Stromal cell of bone marrow (primary cell): ENCODE measurements at places on chromosomes 3 and 15.
A peak's percentile ranks its signal among the peaks of the same experiment; 100 is the strongest.

- no peak for DNase-seq
Measured at GRCh38 chr3:73549051-73549600, 75.6 kb downstream of the PDZRN3 start.

DNA sequence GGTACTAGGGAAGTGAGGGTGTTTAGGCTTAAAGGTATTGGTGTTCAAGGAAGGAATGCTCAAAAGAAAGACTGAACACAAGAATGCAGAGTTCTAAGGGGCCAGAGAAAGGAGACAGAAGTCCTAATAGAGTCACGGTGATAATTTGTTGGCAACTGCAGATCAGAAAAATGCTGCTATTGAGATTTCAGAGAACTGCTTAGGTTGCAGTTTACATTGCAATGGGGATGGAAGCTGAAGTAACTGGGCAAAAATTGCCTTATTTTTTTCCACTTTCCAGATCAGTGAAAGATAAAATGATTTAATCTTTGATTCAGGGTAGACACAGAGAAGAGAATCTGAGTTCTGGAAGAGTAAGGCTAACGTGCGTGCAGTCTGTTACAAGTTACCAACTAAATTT, 199.8 kb downstream of the SQOR start:
- DNase-seq: no peak

- DNase-seq: no peak
Measured at GRCh38 chr3:32758375-32758753, 59.4 kb upstream of the TRIM71 start.

GRCh38 chr3:142857056-142857455, 31.8 kb downstream of the PCOLCE2 start:
- DNase-seq: no peak

GRCh38 chr3:52104684-52105640, 48.6 kb upstream of the DUSP7 start:
- no peak for DNase-seq

GRCh38 chr3:32374788-32375595, 16.7 kb upstream of the CMTM7 start:
- peak; percentile 50 for DNase-seq

DNA sequence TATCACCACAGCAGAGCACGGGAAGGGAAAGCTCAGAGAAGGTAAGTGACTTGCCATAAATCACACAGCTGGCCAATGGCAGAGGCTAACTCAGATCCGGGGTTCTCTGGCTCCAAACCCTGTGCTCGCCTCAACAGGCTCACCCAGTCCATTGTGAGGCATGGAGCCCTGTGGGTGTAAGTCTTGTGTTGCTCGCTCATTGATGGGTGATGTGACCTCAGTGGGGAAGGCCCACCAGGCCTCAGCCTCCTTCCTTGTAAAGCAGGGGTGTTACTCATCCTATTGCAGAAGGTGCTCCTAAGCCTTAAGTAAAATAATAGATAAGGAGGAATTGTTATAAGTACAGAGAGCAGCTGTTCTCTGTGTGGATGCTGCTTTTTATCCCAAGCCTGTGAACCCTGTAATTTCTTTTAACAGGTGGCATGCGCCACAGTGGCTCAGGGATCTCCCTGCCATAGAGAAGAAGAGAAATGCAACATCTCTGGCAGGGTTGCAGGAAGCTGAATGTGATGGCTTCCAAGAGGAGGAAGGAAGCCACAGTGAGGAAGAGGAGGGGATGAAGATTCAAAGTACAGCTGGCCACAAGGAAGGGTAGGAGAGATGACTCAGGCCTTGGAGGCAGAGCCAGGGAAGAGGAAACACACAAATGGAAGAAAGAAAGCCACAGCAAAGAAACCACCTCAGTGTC, 30.9 kb upstream of the SPSB4 start:
- DNase-seq: no peak

DNA sequence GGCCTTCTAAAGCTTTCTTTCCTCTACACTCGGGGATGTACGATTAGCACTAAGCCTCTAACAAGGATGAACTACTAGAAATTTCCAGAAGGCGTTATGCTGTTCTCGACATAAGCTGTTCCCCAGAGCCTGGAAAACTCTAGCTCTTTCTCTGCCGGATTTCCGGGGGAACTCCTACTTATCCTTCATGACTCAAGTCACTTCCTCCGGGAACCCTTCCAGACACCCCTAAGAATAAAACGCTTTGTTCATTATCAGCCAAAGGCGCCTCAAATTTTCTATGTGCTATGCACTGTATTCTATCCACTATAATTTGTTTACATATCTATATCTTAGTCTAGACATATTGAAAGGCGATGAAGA, 455 bp upstream of the SNAP23 start:
- peak; percentile 56 for DNase-seq

GRCh38 chr15:62742409-62743171, 300.0 kb upstream of the TPM1 start:
- DNase-seq: peak; percentile 98

DNA sequence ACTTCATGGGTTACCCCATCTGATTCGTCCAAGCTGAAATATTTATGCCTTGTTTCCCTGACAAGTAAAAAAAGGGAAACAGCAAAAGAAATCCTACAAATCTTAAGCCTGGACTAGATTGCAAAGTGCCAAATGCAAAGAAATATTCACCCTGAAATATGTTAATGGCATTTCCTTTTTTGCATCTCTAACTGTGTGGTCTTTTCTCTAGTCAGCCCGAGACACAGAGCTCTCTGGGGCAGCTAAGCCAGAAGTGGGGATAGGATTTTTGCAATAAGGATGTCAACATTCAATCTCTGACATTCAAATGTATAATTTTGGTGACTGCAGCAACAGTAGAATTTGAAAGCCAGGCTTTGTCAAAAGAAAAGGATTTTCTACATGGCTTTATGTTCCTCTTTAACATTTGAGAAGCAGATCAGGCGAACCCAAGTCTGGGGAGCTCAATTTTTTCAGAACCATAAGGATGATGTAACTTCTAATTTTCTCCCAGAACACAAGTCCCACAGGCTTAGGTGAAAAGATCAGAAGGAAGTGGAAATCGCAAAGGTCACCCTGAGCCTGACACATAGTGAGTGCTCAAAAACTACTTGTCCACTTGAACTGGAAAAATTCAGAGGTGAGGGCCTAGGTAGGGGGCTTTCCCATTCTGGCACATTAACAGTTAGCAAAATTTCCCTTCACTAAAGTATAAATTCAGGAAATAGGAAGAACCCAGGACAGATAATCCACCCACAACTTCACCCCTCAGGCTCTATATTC, 28.2 kb upstream of the KCNMB3 start:
- DNase-seq: no peak

DNA sequence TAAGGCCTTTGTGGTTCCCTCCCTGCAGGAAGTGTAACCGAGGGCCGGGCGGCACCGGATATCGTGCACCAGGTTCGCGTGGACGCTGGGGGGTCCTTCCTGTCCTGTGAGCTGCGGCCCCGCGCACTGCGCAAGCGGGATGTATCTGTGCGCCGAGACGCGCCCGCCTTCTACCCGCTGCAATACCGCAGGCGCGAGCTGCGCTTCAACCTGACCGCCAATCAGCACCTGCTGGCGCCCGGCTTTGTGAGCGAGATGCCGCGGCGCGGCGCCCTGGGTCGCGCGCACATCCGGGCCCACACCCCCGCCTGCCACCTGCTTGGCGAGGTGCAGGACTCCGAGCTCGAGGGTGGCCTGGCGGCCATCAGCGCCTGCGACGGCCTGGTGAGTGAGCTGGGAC, 35.9 kb downstream of the SAXO2 start:
- no peak for DNase-seq

DNA sequence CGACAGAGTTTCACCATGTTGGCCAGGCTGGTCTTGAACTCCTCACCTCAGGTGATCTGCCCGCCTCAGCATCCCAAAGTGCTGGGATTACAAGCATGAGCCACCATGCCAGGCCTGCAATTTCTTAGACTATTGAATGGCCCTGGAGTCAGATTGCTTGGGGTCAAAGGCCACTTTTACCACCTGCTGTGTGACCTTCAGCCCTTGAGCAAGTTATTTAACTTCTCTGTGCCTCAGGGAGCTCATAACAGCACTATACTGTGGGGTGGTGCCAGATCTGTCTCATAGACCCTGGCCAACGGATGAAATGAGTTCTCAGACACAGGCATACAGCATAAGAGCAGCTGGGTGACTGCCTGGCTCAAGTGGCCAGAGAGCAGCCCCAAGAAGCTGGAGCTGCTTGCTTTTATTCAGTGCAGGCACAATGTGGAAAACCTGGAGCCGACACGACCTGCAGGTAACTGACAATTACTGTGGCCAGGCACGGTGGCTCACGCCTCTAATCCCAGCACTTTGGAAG, 44.9 kb upstream of the FURIN start:
- no peak for DNase-seq

DNA sequence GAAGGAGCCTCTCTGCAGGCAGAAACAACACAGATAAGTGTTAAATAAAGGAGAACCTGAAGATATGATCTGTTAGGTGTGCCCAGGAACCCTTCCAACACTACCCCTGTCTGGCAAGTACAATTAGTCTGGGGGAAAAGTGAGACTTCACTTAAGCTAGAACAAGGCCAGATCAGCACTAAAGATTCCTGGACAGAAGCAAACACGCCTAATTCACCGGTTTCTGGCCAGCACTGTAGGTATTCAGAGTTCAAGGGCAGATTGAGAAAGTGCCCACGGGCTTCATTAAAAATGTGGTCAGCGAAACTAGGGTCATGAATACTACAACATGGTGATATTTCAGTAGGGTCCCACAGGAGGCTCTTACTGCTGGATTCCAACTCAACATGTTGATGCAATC, 28.6 kb upstream of the OR5K1 start:
- DNase-seq: no peak

GRCh38 chr3:115704661-115705338, 81.5 kb downstream of the GAP43 start:
- no peak for DNase-seq

- DNase-seq: no peak
Measured at GRCh38 chr3:50608278-50608677, 3.3 kb downstream of the CISH start.

DNA sequence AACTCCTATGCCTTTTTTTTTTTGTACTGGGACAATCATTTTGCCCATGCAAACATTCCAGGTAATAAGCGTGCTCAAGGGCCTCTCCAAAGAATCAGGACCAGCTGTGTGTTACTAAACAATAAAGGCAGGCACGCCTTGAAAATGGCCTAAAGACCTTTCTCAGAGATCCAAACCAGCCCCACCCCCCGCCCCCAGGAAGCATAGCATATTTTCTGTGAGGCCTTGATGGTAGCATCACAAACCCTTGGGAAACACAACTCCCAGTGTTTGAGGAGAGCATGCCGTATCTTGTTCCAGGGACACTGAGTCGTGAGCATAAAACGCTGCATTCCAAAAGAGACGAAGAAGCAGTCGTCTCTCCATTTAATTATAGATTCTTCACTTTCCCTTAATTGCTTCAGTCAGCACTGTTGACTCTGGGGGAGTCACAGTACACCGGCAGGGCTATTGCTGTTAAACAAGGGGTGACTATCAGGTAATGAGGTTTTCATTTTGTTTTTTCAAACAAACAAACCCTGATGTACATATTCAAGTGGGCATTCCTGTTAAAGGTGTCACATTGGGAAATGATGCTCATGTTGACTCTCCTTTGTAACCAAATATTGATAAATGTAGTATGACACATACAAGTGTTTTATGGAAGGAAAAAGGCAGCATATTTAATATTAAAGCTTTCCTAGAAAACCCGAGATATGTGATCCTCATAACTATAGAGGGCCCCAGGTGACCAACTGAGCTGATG, 4.4 kb upstream of the TPM1 start:
- no peak for DNase-seq

- DNase-seq: no peak
Measured at GRCh38 chr3:67691207-67691606, 36.8 kb upstream of the SUCLG2 start.

- no peak for DNase-seq
Measured at GRCh38 chr3:23815879-23816278, 10.1 kb downstream of the UBE2E1 start.

DNA sequence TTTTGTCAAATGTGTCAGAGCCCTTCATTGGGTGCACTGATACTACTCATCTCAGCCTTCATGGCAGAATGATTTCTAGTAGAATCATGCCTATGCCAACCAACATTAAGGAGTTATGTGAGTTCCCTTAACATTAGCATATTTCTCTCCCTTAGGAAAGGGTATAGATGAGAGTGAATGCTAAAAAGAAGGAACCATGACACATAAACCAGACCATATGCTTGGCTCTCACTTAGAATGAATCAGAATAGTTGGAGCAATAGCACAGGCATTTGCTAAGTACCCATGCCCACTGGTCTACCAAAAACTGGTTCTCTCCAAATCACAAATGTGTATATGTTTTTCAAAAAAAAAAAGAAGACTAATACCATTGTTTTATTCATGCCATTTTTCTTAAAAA, 51.1 kb downstream of the STRIT1 start:
- DNase-seq: peak; percentile 42

- no peak for DNase-seq
Measured at GRCh38 chr3:183265157-183265642, 12.1 kb downstream of the B3GNT5 start.

DNA sequence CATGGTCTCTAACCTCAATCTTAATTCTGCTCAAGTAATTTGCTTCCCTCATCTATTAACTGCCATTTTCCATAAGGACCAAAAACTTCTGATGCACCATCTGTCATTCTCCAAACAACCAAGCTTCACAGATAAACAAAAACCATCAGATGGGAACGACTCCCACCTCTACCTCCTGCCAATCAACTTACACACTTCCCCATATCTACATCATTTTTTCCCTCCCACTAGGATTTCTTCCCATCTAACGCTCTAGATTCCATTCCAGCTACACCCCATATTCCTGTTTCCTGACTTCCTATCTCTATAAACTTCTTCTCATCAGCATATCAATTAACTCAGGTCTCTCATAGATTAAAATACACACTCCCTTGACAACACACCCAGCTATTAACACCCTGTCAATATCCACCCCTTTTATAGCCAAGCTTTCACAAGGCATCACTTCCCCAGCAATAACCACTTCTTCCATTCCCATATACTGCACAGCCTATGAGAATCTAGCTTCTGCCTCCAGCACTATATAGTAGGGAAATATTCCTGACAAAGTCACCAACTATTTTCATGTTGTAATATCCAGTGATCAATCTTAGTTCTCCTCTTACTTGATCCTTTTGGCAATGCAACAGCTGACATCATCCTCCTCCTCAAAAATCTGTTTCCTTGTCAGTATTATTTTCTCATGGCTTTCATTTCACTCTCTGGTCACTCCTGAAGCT, 39.2 kb downstream of the SNX4 start:
- peak; percentile 69 for DNase-seq

DNA sequence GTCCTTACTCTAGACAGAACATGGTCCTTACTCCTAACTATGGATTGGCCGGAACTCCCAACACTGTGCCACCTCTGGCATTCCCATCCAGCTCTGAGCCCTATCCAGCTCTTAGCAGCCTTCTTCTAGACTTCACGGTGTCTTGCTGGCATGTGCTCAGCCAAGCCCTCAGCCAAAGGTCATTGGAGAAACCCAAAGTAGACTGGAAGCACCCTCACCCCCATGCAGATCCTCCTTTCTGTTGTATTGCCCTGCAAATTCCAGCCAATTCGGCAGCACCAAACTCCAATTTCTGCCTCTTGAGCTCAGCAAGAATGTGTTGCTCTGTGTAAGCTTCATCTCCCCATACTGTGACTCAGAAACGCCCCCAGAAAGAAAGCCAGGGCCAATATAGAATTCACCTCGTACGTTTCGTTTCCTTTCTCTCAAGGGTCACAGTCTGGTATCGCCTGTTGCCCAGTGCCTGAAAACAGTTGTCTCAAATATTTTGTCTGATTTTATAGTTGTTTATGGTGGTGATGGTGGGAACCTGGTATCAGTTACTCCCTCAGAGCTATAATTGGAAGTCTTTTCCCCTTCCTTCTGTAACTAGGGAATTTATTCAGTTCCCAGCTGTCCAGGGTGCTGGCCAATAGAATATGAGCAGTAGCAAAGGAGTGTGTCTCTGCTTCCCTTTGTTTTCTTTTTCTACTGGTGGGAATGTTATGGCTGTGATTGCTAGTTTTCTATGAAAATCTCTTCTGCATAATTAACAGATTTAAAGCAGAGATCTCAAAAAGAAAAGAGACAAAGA, 28.4 kb upstream of the EPHB3 start:
- DNase-seq: no peak
